CD8-positive, alpha-beta memory T cell (primary cell): ENCODE measurements at places on chromosomes 7 and 10. TPM values are rescaled to one million over a fixed set of nuclear protein-coding genes. Genes with fewer than 3 reads are reported as not detected.
A peak's percentile ranks its signal among the peaks of the same experiment; 100 is the strongest.

GRCh38 chr7:139131-139530, 53.2 kb upstream of the FAM20C start:
- H3K27me3 ChIP-seq, result no peaks in the 10 kb centered on the region
- no peaks in the 10 kb centered on the region for H3K36me3 ChIP-seq

DNA sequence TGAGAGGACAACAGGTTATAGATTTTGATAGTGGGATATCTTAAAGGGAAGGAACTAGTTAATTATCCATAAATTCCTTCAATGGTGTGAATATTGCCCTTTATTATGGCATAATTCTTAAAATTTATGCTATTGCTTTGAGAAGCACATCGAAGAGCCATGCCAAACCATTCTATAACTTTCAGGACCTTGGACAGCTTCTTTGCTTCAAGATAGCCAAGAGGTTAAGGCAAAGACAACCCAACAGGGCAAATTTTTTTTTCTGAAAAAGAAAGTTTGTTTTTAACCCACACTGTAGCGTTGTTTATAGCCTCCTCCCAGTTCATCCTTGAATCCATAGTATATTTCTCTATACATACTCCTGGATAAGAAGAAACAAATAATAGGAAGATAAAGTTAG, 103.2 kb downstream of the NRG3 start:
- H3K36me3 ChIP-seq, result no peaks in the 10 kb centered on the region
- H3K4me1 ChIP-seq, result no peaks in the 10 kb centered on the region
- H3K4me3 ChIP-seq, result no peak overlapping the region
- no peak for DNase-seq
- H3K27ac ChIP-seq, result no peak overlapping the region

- no peak overlapping the region for H3K27ac ChIP-seq
- H3K4me1 ChIP-seq, result no peaks in the 10 kb centered on the region
- no peaks in the 10 kb centered on the region for H3K36me3 ChIP-seq
- no peak for DNase-seq
- H3K27me3 ChIP-seq, result no peaks in the 10 kb centered on the region
These were observed 35.0 kb downstream of the RAMP3 start for GRCh38 chr7:45192621-45193041.

GRCh38 chr7:155752756-155753445, 59.4 kb downstream of the SHH start:
- H3K27me3 ChIP-seq, result no peaks in the 10 kb centered on the region
- H3K27ac ChIP-seq, result no peak overlapping the region
- no peak overlapping the region for H3K4me3 ChIP-seq
- DNase-seq, result no peak

- no peaks in the 10 kb centered on the region for H3K36me3 ChIP-seq
- H3K4me1 ChIP-seq, result no peaks in the 10 kb centered on the region
- no peaks in the 10 kb centered on the region for H3K27me3 ChIP-seq
- no peak for DNase-seq
These were observed 472.4 kb downstream of the TFEC start for GRCh38 chr7:115558161-115558560.

DNA sequence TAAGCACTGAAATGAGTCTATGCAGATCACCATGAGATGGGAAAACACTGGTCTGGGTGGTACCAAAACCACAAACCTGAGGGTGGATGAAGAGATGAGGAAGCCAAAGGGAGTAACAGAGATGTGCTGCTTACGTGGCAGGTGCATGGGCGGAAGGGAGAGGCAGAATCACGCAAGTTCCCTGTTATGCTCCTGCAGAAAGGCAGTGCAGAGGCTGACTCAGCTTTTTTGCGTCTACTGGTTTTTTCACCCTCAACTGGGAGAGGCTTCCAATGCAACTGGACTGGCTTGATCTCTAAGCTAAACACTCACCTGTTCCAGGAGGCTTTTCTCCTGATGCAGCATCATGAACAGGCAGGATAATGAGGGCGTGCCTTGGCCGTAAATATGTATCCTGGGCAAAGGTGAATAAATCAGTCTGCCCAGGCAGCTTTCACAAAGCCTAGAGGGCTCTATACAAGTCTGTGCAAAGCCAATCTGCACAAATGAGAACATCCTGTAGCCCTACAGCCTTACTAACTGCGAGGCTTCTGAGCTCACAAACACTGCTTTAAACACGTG, 95.4 kb upstream of the AFAP1L2 start:
- H3K4me3 ChIP-seq, result no peak overlapping the region
- peak; percentile 72 for DNase-seq
- H3K36me3 ChIP-seq, result peaks cover 2% of the 10 kb centered on the region
- peaks cover 84% of the 10 kb centered on the region for H3K4me1 ChIP-seq
- H3K27ac ChIP-seq, result no peak overlapping the region

DNA sequence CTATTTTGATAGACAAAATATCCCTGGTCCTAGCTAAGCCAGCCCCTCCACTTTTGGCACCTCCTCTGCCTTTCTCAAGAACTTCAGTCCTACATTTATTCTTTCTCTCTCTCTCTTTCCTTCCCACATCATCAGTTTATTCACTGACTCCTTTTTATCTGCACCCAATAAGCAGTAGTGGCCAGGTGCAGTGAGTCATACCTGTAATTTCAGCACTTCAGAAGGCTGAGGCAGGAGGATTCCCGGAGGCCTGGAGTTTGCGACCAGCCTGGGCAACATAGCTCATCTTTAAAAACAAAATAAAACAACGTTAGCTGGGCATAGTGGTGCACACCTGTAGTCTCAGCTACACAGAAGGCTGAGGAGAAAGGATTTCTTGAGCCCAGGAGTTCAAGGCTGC, 19.4 kb upstream of the NRP1 start:
- no peak for DNase-seq
- H3K4me1 ChIP-seq, result no peaks in the 10 kb centered on the region

DNA sequence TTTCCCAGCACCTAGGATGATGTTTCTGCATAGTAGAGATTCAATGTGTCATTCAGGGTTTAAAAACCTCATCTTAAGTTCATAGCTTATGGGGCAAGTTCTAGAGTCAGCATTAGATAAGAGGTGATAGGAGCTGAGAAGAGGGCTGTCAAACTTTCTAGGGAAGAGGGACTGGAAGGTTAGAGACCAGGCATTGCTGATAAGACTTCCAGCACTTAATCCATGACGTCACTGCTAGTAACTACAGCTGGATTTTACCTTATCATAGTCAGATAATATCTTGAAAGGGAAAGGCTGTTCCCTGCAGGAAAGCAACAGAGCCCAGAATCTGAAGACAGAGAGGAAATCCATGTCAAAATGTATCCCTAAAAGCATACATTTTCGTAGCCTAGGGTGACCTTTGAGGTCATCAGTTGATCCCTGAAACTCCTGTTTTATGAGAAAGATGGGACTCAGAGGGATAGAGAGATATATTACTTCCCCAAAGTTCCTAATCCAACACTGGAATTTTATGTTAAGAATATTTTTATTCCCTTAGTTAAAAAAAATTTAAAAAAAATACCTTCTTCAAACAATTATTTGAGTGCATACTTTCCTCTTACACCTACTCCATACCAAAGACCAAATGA, 3.3 kb upstream of the CPED1 start:
- no peak for DNase-seq
- peaks cover 21% of the 10 kb centered on the region for H3K27me3 ChIP-seq
- H3K27ac ChIP-seq, result no peak overlapping the region

GRCh38 chr7:25643770-25644394, 415.6 kb upstream of the NPVF start:
- no peaks in the 10 kb centered on the region for H3K27me3 ChIP-seq
- no peaks in the 10 kb centered on the region for H3K36me3 ChIP-seq
- no peaks in the 10 kb centered on the region for H3K4me1 ChIP-seq
- H3K27ac ChIP-seq, result no peak overlapping the region
- DNase-seq, result no peak

Gene ACTR3C
- 4.5 TPM for total RNA-seq

Gene CHAT
- not detected for total RNA-seq

Gene UBE3C
- total RNA-seq, result 81.1 TPM
